ENCODE measurements at places on chromosomes 3 and 15. TPM values are rescaled to one million over a fixed set of nuclear protein-coding genes. Genes with fewer than 3 reads are reported as not detected.
A peak's percentile ranks its signal among the peaks of the same experiment; 100 is the strongest.

GRCh38 chr3:50620420-50620819, 3.5 kb downstream of the MAPKAPK3 start:
- no peak for DNase-seq

DNA sequence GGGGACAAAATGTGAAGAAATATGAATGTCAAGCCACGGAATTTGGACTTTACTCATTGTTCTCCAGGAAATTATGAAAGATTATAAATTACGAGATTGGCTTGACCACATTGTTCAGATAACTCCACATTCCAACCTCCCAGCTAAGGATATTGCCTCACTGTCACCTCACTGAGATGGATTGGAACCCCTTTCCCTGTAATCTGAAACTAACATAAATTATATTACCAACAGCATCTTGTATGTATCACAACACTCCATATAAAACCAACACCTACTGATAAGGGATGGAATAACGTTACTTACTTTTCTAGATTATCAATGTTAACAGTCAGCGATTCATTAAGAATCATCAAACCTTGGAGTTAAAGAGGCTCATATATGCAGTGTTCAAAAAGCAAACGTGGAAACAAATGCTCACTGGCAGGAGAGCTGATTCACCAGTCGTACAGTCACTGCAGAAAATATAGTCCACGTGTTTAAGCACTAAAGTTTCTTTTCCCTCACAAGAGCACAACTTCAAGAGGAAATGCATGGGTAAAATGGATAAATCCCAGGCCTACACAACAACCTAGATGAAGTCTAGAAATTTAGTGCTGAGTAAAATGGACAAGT, 451.5 kb downstream of the FGF12 start:
- no peak for DNase-seq

- no peak for DNase-seq
These were observed 23.3 kb downstream of the FBXO22 start for GRCh38 chr15:75926931-75927330.

DNA sequence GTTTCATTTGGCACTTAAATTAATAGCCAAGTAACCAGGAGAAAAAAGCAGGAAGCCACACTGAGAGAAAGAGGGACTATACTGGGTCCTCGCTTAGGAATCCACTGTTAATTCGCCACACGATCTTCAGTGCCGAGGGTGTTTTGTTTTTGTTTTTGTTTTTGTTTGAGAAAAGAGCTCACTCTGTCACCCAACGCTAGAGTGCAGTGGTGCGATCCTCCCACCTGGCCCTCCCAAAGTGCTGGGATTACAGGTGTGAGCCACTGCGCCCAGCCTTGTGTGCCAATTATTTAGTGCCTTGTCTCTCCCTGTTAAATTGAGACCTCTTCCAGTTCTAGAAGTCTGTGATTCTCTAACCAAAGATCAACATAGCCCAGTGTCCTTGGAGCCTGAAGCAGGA, 53.8 kb upstream of the TPM1 start:
- DNase-seq, result no peak

GRCh38 chr3:29141197-29141917, 139.5 kb upstream of the RBMS3 start:
- DNase-seq, result no peak

GRCh38 chr15:44296625-44297524, 8.4 kb downstream of the GOLM2 start:
- DNase-seq, result no peak

DNA sequence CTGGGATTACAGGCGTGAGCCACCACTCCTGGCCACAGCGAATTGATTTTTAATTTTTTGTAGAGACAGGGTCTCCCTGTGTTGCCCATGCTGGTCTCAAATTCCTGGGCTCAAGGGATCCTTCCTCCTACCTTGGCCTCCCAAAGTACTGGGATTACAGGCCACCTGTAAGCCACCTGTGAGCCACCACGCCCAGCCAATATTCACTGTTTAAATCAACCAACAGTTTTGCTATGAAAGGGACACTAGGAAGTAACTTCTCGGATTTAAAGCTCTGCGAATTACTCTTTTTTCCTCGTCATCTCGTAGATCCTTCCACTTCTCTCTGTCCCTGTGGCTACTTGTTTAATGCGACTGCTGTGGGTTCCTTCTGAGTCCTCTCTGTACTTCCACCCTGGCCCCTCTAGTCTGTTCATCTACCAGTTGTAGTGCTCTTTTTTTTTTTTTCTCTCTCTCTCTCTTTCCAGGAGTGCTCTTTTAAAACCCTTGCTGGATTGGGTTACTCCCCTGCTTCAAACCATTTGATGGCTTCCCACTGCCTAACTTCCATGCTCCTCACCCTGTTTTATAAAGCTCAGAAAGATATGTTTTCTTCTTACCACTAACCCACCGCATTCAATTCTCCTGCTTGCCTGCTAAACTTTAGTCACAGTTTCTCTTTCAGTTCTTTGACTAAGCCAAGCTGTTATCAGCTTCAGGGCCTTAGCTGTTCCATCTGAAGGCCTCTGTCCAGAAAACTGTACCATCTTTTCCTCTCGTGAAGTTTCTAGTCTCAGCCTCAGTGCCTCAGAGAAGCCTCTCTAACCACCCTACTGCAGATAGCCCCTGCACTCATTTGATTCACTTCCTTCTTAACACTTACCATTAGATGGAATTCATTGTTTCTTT, 12.4 kb downstream of the RTF1 start:
- no peak for DNase-seq

- DNase-seq, result no peak
These were observed 18.1 kb downstream of the CX3CR1 start for GRCh38 chr3:39261726-39262125.

- DNase-seq, result no peak
These were observed 108.8 kb upstream of the MME start for GRCh38 chr3:154971341-154971740.

- peak; percentile 57 for DNase-seq
These were observed at the start of gene PAK6 for GRCh38 chr15:40238532-40239403. TSS of gene PAK6 (plus strand) at chr15:40239063. CDS start at chr15:40264786, 25,723 bp downstream.

DNA sequence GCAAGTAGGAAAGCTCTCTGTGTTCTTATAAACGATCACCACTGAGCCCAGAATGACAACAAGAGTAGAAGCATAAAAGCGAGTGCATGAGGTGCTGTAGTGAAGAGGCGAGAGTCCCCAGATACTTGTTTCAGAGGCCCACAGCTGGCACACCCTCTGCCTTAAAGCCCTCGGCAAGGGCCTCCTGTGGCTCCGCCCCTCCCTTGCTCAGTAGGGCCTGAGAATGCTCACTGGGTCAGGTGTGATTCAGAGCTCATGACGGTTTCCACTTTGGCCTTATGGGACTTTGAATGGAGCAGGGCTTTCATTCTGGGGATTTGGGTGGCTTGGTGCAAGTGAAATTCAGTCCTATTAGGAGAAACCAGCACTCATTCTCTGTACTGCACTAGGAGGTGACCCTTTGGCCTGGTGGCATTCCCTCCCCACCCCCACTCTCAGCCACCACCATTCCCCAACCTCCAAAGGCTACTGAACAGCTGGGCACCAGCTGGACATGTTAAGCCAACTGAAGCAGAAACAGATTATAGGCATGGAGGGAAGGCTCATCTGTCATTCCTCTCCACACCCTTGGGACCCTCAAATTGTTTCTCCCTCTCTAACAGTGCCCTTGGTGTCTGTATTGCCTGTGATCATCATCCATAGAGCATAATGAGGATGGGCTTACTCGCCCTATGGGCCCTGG, 109.6 kb upstream of the CTDSPL start:
- no peak for DNase-seq

- DNase-seq, result no peak
These were observed 282.3 kb upstream of the TBC1D5 start for GRCh38 chr3:18024715-18025114.

DNA sequence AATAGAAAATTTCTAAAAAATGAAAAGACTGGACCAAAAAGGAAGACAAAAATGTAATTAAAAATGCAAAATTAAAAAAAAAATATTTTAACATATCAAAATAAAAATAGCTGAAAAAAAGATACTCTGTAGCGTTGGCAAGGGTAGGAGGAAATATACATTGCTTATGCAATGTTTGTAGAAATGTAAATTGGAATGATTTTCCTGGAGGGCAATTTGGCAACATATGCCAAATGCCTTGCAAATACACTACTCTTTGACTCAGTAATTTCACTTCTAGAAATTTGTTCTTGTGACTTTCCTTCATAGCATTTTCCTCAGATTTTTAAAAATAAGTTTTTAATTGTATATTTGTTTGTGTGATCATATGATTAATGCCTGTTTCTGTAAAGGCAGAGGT, 296.6 kb downstream of the ZNF621 start:
- DNase-seq, result no peak

- DNase-seq, result no peak
These were observed 18.9 kb downstream of the PTPN23 start for GRCh38 chr3:47399531-47400270.

DNA sequence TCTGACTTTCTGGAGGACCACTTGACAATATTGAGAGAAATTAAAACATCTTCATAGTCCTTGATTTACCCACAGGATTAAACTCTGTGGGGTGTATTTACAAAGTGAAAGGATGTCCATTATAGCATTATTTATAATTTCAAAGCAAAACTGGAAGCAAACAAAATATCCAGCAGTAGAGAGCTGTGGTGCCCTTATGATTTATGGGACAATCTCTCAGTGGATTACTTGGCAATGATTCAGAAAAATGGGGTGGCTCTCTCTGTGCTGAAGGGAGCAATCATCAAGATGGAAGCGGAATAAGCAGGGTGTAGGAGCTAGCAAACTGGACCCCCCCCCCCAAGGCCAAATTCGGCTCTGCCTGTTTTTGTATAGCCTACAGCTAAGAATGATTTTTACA, 9.0 kb downstream of the PPCDC start:
- DNase-seq, result no peak

DNA sequence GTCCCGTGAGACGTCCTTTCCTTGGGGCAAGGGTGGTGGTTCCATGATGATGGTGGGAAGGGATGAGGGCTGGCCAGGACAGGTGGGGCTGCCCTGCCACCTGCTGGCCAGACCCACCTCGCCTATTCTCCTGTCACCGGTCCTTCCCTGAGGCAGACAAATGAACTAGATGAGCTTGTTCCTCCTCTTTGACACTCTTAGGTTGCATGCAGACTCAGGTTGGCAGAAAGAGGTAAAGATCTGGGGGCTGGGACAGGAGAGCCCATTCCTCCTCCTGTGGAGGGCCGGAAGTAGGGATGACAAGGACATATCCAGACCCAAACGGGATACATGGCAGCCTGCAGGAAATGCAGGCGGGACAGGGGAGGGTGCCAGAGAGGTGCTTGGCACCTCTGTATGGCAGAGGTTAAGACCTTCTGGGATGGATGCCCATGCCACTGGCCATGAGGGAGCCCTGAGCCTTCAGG, 38.6 kb downstream of the ACSBG1 start:
- no peak for DNase-seq

- no peak for DNase-seq
These were observed 97.6 kb downstream of the FRMD4B start for GRCh38 chr3:69288161-69288895.

DNA sequence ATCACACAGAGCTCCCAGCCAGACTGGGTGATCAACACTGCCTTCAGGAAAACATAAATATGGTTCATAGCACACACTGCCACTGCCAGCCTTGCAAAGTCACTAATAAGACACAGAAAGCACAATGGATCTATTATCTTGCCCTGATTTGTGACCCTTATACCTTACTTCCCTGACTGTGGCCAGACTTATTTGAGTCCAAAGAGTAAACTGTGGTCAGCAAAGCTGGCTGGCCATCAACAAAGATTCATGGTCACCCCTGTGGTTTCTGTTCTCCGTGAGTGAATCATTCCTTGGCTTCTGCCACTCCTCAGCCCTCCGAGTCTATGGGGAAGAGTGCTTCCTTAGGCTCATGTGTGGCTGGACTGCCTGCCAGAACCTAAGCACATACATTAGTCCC, 437.7 kb downstream of the RAP2B start:
- DNase-seq, result no peak

DNA sequence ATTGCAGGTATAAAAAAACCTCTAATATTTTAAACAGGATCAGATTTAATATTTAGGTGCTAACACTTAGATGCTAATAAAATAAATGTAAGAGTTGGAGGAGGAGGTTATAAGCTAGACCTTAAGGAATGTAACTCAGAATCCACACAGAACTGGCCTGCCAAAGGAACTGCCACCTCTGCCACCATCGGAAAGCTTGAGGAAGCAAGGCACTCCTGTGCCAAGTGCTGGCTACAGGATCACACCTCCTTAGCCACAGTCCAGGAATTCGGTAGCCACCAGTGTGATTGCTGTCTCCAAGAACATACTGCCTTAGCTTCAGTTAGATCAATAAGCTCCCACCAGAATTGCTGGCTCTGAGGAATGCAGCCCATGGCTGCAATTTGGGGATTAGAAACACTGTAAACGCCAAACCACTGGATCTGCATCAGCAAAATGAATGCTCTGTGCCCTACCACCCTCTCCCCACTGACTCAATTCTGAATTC, 58.0 kb downstream of the FRMD5 start:
- DNase-seq, result no peak

- DNase-seq, result no peak
These were observed 63.1 kb downstream of the ARNT2 start for GRCh38 chr15:80467311-80467714.

DNA sequence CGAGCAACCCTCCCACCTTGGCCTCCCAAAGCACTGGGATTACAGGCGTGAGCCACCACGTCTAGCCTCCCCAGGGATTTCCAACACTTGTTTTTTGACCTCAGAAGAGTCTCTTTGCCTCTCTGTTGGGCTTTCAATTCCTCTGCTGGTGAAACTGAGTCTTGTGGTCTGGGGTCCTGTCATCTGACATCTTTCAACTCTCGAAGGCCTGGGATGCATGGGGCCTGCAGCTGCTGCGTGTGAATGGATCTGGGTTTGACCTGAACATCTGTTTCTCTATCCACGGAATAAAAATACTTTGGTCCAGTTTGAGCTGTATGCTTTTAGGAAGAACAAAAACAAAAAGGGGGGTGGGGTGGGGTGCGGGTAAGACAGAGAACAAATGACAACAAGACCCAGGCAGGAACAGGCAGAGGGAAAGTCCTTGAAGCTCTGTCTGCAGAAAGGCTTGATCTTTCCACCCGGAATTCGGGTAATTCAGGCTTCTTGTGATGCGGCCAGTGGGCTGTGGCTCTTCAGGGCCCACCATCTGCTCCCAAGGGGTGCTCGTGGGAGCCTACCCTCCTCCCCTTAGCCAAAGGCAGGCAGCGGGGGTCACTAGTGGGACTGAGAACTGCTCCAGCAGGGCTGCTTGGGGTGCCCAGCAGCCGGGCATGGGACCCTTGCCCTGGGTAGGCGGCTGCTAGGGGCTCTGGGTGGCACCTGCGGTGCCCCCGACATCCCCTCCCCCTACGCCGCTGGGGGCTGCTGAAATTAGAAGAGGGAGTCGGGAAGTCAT, 71.5 kb downstream of the SLC12A8 start:
- DNase-seq, result no peak

HIGD2B gene
- not detected for polyA plus RNA-seq

PYGO1 gene
- 18.3 TPM for polyA plus RNA-seq

DUOX2 gene
- 0.07 TPM for polyA plus RNA-seq

CSPG5 gene
- polyA plus RNA-seq, result 0.94 TPM

TWF2 gene
- polyA plus RNA-seq, result 30.0 TPM

FBXO40 gene
- 0.03 TPM for polyA plus RNA-seq

CPNE9 gene
- not detected for polyA plus RNA-seq

IFT80 gene
- 67.3 TPM for polyA plus RNA-seq

Measured in renal cortex interstitium (tissue), 15 donors.